ENCODE measurements at places on chromosomes 12 and 14.

DNA sequence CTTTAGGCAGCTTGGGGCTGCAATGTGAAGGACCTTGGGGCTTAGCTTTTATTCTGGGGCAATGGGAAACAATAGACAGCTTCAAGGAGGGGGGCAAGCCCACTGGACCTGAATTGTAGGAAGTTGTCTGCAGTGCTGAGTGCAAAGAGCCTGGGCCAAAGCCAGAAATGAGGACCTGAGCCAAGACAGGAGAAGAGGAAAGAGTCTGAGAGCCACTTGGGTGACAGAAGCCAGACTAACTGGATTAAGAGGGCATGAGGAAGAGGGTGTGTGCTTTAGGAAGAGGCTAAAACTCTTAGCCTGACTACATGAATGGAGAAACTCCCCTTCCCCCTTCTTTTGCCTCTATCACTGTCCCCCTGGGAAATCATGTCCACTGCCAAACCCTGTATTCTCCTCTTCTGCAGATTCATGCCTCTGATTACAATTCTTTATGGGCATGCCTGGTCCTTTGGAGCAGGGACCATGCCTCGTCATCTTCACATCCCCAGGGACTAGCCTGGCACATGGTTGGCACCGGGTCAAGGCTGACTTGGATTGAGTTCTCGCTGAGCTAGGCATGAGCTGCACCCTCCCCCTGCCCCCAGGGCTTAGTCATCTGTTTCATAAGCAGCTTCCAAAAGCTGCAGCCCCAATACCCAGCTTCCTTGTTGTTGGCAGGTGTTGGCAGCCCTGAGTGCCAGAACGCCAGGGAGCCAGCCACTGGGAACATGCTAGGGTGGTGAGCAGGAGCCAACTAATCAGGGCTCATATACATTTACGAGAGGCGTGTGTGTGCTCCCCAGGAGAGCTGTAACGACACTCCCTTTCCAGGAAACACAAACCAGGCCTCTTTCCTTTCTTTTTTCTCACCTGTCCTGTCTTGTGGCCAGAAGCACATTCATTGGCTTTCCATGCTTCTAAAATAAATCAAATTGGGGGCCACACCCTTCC, 27.7 kb upstream of the JDP2 start:
- peak; percentile 95 for DNase-seq

GRCh38 chr12:120833849-120834248, 70.3 kb downstream of the SPPL3 start:
- DNase-seq, result no peak

- DNase-seq, result no peak
Measured at GRCh38 chr12:113684908-113685782, 213.5 kb upstream of the LHX5 start.

- DNase-seq, result no peak
Measured at GRCh38 chr12:6830286-6830890, 2.2 kb downstream of the P3H3 start.

DNA sequence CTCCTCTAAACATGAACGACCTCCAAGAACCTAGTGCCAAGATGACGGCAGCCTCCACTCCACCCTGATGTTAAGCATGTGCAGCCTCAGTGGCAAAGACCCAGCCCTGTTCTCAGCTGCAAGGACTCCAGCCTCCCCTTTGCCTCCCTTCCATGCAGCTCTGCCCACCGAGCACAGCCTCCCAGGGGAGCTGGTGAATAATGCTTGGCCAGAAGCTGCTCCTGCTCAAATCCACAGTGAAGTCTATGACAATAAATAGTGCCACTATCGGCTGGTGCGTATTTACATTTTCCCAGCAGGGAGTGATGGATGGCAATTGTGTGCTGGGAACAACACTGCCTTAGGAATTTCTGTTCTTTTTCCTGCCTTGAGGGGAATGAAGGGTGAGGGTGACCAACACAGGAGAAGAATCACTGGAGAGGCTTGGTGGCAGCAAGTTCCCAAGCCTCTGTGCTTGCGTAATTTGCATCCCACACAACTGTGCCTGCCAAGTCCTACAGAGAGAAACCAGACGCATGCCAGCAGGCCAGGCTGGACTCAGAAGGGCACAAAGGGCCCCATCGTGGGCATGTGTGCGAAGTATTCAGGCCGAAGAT, 29.9 kb upstream of the TC2N start:
- peak; percentile 77 for DNase-seq

- no peak for DNase-seq
Measured at GRCh38 chr12:80325167-80325959, 118.7 kb upstream of the PTPRQ start.

DNA sequence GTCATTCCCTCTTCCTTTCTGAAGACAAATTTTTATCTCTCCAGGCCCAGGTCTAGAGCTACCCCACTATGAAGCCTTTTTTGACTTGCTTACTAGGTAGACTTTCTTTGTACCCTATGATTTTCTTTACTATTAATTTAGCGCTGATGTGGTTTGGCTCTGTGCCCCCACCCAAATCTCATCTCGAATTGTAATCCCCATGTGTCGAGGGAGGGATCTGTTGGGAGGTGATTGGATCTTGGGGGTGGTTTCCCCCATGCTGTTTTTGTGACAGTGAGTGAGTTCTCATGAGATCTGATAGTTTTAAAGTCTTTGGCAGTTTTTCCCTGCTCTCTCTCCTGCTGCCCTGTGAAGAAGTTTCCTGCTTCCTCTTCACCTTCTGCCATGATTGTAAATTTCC, 118.1 kb downstream of the SLC38A1 start:
- no peak for DNase-seq

DNA sequence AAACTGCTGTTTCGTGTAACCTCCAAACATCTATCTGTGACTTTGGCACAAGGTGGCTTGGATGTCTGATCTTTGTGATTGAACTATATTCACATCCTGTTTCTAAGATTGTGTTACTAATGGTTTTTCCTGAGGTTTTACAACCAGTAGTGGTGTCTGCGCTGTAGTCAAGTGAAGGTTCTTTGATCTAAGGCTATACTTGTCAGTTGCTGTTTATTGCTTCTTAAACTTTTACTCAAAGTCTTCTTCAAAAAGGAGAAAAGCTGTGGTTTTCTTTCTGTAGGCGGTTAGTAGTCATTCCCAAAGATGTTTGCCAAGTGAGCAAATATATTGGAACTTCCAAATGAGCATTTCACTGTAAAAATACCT, 12.3 kb upstream of the CALM1 start:
- no peak for DNase-seq

- peak; percentile 41 for DNase-seq
Measured at GRCh38 chr12:25694072-25694471, 141.0 kb upstream of the LMNTD1 start.

All from spinal cord (tissue), 10 donors.